ENCODE measurements at places on chromosomes 3 and 15.

DNA sequence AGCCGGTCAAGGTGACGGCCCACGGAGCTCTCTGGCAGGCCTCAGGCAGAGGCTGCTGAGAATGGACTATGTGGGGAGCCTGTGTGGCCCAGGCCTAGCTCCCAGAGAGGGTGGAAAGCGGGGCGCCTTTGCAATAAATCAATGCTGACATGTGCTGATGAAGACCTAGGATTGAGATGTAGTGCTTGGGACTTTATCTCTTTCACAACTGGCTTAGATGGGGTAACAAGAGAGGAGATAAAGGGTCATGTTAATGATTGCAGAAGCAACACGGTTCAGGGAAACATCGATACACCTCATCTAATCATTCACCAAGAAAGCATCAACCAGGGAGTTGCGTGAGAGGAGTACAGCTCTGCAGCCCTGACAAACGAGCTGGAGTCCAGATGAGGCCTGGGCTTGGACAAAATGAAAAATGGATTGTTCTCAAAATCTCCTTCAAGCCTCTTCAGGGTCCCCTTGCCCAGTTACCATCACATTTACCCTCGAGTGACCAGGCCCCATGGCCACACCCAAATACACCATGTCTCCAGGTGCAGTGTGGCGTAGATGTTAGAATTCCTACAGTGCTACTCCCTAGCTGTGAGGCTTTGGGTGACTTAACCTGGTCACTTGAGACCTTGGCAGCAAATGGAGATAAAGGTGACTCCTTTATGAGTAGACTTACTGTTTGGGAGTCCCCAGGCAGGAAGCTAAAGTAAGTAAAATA lies 146.4 kb upstream of the LIPC start:
- DNase-seq: no peak

DNA sequence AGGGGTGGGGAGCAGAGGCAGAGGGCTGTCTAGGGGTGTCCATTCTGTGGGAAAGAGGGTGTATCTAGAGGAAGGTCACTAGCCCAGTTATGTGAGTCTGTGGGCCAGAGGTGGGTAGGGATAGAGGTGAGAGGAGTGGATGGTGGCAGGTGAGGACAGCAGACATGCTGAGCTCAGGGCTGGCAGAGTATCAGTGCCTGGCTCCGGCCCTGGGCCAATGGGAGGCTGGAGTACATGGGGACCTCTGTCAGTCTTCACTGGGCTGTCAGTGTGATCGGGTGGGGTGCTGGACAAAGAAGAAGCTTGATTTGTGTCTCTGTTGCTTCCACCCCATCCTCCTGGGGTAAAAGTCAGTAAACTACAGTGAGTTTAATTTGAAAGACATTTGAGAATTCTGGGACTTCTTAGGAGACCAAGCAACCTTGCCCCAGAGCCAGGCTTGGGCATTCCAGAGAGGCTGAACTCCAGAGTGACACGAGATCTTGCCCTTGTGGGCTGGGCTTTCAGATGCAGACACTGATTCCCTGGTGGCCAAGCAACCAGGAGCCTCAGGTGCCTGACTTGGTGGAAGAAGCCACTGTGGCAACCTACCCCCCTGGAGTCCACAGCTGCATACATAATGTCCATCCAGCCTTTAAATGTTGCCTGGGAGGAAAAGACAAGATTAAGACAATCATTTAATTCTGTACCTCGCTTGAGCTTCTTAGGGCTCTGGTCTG lies 60.7 kb downstream of the EXOG start:
- DNase-seq: no peak

DNA sequence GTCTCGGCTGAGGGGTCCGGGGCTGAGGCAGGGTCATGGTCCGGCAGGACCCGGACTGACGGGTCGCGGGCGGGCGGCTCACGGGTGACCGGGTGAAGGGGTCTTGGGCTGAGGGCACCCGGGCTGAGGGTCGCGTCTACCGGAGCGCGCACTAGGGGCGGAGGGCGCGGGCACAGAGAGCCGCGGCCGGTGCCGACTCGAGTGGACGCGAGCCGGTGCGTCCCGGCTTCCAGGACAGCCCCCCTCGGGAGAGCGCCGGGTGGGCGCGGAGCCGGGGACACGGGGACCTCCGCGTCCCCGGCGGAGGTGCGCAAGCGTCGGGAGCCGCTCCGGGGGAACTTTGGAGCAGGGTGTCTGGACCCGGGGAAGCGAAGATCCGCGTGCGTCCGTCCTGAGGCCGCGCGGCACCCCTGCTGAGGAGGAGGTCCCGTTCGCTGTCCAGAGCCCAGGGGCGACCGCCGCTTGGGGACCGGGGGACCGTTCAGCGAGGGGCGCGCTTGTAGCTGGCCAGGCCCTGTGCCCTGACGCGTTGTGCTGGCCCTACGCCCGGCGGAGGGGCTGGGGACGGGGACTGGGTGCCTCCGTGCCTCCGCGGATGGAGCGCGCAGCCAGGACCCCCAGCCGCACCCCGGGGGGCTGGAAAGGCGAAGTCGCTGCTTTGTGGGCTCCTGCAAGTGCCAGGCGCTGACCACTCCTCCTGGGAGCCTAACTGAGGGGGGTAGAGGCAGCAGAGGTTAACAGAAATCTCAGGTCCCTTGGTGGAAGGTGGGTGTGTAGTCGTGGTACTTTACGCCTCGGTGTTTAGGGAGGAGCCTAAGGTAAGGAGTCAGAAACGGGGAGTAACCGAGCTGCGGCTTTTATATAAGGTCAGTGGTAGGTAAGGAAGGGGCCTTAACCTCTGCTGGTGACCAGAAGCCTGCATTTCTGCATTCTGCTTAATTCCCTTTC lies at the start of gene PPARG:
TSS of gene PPARG (plus strand) at position 889 of the 948 bp plus-strand sequence. CDS start 90,642 bp downstream, outside the sequence.
- DNase-seq: no peak

GRCh38 chr3:187456250-187456649 lies 88.1 kb downstream of the RTP4 start:
- no peak for DNase-seq

GRCh38 chr3:102141928-102142239 lies 292.6 kb downstream of the NFKBIZ start:
- DNase-seq: no peak

DNA sequence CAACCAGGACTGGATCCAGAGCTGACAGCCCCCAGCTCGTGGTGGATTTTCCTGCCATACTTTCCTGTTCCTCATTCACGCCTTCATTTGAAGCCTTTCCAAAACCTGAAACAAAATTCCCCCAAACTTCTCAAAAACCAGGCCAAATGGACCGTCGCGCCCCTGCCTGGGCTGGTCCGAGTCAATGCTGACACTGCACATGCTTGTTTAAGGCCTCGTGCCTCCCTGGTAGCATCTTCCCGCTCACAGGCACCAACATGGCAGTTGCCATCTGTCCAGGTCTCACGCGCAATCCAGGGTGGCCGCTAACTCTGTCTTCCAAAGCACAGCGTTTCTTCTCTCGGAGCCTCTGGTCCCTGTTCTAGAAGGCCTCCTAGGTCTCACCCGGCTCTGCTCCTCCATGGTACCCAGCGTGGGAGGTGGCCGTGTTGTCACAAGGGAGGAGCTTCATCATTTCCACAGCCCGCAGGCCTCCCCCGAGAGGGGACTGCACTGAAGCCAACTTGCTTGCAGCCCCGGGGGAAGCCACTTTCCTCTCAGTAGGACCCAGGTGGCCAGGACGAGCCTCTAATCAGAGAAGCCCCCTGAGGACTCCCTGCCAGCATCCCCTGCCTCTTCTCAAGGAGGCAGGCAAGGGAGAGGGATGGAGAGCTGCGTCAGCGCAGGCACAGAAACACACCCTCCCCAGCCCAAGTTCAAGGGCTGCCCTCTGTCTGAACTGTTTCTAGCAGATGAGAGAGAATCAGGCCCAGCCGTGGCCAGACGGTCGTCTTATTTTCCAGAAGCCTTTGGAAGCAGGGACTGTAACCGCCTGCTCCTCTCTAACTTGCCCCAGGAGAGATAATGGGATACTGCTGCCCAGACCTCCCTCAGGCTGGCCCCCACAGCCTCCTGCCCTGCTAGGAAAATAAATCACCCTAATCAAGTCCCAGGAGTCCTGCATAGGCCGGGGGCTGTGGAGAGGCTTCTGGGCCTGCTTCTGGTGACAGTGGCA lies 152.8 kb upstream of the TLE3 start:
- DNase-seq: no peak

GRCh38 chr3:183033746-183034145 lies 53.4 kb upstream of the DCUN1D1 start:
- DNase-seq: no peak

- no peak for DNase-seq
Observed at GRCh38 chr3:54862526-54862925, 65.3 kb downstream of the LRTM1 start.

- DNase-seq: no peak
Observed at GRCh38 chr15:83285979-83286553, 1.6 kb upstream of the BNC1 start.

GRCh38 chr3:33149342-33149741 lies 35.5 kb downstream of the CRTAP start:
- no peak for DNase-seq

DNA sequence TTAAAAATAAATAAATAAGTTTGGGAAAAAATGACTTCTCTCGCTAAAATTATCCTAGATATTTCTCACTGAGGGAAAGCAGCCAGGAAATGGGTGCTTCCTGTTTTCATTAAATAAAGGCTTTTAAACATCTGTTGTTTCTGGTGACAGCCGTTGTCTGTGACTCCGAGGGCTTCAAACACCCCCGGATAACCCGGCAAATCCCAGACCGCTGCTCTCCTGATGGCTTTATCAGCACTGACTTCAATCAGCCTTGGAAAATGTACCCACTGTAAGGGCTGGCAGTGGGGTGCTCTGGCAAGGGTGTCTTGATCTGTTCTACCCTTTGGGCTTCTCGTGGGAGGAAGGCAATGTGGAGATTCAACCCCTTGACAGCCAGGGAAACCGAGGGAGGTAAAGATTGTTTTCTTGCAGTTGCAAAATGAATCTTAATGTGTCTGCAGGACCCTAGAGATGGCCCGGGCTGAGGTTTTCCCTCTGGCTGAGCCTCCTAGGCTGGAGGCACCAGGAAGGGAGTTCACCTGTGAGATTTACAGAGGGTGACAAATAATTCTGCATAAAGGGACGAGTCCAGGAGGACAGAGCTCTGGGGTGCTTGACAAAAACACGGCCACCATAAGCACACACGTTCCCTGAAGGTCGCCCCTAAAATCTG lies 33.6 kb upstream of the SEC13 start:
- no peak for DNase-seq

DNA sequence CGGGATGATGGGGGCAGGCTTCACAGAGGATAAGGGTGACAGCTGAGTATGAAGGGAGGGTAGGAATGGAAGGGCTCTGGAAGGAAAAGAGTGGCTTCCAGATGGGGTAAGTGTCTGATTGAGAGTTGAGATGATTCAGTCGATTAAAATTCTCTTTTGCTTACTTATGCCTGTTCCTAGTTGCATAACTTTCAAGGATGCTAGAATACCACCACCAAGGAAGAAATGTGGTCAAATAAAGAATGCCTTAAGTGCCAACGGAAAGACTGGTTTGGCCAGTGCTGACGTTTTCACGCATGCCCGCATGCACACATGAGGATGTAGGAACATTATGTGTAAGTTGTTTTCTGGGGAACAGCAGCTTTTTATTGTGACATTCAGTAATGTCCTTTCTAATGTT lies 263.4 kb upstream of the WNT5A start:
- DNase-seq: no peak

DNA sequence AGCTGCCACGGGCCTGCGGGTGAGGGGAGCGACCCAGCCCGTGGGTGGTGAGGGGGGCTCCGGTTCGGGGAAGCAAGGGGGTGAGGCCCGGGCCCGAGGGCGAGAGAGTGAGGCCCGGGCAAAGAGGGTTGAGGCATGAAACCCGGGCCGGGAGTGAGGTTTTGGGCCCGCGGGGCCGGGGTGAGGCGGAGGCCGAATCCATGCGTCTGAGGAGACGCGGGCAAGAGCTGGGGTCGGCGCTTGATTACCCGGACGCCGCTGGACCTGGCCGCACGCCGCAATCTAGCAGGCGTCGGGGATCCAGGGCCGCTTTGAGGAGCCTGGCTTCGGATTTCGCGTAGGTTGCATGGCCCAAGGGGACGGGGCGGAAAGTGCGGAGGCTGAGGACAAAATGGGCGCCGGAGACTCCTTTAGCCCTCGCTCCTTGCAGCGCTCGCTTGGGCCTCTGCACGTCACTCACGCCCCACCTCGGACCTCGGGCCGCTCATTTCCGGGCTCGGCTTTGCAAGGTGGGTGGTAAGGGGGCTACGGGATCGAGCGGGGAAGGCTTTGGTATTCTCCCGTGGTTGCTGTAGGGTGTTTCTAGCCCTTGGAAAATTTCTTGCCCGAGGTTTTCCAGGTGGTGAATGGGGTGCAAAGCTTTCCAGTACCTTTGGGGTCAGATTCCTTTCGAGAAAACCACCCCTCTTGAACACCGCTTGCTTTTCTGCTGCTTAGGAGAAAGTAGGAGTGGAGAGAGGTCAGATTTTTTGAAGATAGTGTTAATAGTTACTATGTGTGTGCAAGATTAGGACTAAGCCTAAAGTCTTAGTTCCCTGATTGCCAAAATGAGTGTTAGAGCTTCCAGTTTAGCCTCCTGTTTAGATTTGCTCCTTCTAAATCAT lies 827 bp downstream of the SLC25A36 start:
- peak; percentile 6 for DNase-seq

- DNase-seq: no peak
Observed at GRCh38 chr3:141056751-141057171, 5.6 kb downstream of the SPSB4 start.

DNA sequence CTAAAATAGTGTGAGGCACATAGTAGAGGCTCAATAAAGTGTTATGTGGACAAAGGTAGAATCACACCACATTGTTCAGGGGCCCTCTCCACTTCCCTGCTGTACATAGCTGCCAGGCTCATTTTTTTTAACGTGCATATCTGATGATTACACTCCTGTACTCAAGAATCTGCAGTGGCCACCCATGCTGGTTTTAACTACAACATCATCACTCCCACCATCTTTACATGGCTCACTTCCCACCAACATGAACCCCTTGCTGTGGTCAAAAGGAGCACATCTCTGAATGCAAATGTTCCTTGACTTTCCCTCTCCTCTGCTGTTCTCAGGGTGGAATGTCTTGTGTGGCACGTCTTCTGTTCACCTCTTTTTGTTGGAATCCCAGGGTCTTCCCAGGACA lies 76.7 kb downstream of the FEM1B start:
- DNase-seq: no peak

DNA sequence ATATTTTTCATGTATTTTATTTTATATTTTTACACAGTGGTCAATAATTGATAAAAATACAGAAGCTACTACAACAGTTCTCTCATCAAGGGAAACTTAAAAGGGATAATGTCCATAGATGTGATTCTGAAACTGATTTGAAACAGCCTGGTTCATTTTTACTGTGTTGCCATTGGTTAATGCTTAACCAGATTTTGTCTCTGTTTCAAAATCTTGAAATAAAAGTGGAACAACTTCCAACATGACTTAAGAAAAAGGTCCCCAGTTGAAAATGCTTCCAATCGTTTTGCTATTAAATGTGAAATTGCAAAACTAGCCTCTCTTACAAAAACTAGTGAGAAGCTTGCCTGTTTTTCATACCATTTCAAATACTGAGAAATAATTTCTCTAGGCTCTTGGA lies 240.7 kb downstream of the LPP start:
- DNase-seq: no peak

GRCh38 chr3:27391796-27392195 lies 22.6 kb upstream of the NEK10 start:
- DNase-seq: no peak

DNA sequence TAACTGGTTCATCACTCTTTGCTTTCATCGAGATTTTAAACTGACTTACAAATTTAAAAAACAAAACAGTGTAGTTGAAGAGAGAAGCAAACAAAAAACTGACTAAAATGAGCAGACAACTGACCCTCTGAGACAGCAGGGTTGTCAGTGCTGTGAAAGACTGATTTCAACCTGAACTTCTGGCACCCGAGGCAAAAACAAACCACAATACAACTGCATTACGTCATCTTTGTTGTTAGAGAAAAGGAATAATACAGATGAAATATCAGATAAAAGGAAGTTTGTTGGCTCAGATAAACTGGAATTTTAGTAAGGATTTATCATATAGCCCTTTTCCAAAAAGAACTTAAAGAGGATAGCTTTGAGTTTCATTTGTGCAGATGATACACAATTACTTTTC lies 51.1 kb downstream of the PARP15 start:
- DNase-seq: no peak

Measured in CD4-positive, CD25-positive, alpha-beta regulatory T cell (primary cell).